Activated CD4-positive, alpha-beta T cell treated with anti-CD3 and anti-CD28 coated beads, Interleukin-2, Interleukin-4, amounts not matched to agents 100 ng/mL and 50 ng/mL, durations not matched to agents 16 hours and 8 hours (primary cell): ENCODE measurements at places on chromosomes 6 and 20.

- DNase-seq: no peak
Observed at GRCh38 chr6:113870917-113871316, 13.8 kb downstream of the MARCKS start.

DNA sequence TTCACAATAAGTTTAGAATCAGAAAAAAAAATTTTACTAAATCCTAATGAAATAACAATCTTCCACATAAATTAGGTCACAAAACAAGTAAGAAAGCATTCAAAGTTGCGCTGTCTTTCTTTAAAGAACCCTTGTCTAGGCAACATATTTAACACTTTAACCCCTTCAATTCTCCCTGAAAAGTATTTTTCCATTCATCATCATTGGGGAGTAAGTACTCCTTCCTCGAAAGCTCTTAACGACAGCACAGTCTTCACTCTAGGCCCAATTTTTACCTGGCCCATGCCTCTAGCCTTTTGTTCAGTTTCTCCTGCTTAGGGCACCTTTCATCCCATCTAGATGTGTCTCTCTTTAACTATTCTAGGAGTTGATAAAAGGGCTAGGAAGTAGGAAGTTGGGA, 2.6 kb downstream of the TSPYL1 start:
- no peak for DNase-seq

DNA sequence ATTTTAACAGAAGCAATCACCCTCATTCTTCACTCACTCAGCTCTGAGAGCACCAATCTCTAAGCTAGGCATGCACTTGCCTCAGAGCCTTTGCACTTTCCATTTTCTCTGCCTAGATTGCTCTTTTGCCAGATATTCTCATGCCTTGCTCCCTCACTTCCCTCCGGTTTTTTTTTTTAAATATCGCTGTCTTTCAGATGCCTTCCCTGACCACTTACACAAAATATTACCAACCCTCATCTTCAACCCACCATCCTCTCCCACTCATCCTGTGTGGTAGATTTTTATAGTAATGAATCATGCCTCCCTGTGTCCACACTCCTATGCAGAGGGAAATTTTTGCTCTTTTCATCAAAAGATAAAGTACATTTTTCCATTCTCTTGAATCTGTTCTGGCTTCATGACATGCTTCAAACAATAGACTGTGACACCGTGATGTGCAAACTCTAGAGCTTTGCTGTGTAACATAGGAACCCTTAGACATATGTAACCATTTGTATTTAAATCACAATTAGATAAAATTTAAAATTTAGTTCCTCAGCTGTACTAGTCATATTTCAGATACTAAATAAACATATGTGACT, 437.1 kb downstream of the UTRN start:
- DNase-seq: no peak

- DNase-seq: no peak
Observed at GRCh38 chr20:17849901-17850683, 118.5 kb downstream of the SNX5 start.

- no peak for DNase-seq
Observed at GRCh38 chr20:10433014-10433622, 904 bp downstream of the MKKS start.

- no peak for DNase-seq
Observed at GRCh38 chr6:23524548-23524947, 601.5 kb upstream of the NRSN1 start.

GRCh38 chr20:3744037-3744436, 11.6 kb downstream of the HSPA12B start:
- no peak for DNase-seq

- peak; percentile 60 for DNase-seq
Observed at GRCh38 chr20:47606983-47607613, 105.4 kb downstream of the NCOA3 start.

DNA sequence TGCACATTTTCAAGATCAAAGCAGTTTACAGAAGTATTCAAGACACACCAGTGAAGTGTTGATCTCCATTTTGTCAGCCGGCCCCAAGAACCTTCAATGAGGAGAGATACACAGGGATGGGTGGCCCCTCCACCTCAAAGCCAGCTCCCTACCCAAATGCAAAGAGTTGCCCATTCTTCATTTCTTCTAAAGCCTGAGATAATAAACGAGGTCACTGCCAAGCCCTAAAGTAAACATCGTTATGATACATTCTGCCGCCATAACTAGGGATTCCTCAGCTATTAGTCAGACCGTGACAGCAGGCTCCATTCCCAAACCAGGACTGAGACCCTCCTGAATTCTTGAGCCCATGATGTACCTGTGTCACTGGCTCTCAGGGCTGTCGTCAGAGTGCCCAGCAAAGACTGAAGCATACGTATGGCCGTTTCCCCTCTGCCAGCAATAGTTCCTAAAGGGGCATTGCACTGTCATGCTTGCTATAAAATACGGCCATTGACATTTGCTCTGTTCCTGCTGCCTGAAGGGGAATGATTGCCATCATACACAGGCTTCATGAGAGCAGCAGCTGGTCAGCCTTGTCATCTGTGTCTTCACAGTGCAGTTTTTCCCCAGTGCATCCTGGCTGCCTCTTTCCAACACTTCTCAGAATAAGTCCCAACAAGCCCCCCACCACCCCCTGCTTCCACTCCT, 41.7 kb downstream of the ISM1 start:
- no peak for DNase-seq

GRCh38 chr20:5127204-5127858, 523 bp downstream of the CDS2 start:
- DNase-seq: peak; percentile 73

DNA sequence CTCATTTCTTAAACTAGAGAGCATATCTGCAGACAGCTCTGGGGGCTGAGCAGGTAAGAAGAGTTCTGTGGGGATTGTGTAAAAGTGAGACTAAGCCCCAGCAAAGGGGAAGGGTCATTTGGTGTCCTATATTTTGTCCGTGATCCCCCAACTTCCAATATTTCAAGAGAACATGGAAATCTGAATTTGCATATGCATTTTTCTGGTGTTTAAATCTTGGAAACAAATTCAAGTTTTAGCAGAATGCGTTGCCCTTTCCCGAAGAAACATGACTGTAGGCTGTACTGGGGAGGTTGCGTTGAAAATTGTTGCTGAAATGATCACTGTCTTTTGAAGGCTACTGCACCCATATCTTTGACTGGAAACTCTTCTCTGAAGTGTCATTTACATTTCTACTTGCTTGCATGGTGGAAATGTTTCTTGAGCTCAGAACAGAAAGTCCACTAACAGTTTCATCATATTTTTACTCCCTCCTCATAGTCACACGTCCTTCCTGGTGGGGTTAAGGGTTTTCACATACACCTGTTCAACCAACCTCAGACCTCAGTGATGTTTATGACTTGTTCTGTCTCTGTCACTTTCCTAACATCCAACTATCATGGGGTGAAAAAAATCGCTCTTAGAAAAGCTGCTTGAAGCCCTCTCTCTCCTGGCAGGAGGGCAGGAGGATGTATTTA, 140.3 kb downstream of the BCAS1 start:
- DNase-seq: no peak

GRCh38 chr6:74879976-74880375, 325.9 kb downstream of the COL12A1 start:
- DNase-seq: no peak

DNA sequence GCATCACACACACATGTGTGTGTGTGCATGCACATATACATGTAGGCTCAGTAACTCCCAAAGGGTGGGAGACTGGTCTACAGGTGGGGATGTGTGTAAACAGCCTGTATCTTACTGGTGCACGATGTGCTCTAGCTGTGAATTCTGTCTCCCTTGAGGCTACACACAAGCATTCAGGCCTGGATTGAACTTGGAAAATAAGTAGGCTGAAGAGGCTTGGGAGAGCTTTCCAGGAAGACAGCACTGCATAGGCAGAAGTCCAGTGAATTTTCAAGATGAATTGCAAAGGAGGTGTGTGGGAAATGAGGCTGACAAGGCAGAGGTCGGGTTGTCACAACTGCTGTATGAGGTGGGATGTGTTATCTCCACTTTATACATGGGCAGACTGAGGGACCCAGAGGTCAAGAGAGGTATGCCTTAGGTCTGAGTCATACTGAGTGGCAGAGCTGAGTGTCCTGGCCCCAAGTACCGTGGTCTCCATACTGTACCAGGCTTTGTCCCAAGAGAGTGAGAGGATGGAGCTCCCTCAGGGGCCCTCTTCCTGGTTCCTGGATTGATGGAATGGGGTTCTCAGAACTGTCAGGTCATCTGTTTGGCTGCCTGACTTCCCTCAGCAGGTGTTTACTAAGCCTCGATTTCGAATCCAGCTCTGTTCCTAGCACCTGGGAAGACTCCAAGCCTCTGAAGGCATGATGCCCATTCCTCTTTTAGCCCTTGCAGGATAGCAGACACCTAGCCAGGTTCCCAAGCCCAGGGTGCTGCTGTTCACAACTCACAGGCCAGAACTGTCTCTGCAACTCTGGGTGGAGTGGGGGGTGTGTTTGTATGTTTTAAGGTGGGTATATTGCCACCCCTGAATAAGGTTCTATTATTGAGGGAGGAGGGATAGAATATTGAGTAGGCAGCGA, 14.4 kb downstream of the SNPH start:
- DNase-seq: no peak

- peak; percentile 50 for DNase-seq
Observed at GRCh38 chr6:25942561-25943147, 12.2 kb upstream of the SLC17A2 start.

DNA sequence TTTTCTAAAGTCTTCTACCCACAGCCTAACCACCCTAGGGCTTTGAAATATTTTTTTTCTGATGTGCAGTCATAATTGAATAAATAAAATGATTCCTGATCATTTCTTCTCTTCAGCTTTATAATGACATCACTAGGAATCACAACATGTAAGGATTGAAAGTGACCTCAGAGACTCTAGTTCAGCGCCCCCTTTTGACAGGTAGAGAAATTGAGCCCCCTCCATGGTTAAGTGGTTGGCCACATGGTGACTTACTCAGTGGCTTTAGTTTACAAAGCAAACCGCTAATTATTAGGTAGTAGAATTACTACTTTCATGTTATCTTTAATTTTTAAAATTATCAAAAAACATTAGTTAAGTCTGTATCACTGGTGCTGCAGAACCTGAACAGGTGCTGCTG, 13.3 kb upstream of the SLC2A12 start:
- peak; percentile 14 for DNase-seq
